ENCODE measurements at places on chromosomes 2 and 18.
A peak's percentile ranks its signal among the peaks of the same experiment; 100 is the strongest.

- peak; percentile 56 for DNase-seq
Observed at GRCh38 chr2:233100192-233100998, 40.3 kb downstream of the INPP5D start.

DNA sequence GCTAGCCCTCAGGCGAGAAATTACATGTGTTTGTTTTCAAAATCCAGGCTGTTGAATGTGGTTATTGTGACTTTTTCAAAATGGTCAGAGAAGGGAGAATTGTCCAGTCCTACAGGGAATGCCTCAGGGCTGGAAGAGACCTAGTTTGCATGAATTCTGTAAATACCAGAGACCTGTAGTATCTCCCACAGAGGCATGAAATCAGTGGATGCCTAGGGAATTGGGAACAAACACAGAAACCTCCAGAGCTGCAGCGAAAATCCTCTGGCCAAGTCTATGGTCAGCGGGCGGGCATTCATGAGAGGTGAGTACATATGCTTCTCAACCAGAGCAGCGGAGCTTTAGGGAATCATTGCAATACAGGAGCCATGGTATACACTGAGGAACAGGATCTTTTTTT lies 1596.5 kb upstream of the NXPH2 start:
- DNase-seq = no peak

DNA sequence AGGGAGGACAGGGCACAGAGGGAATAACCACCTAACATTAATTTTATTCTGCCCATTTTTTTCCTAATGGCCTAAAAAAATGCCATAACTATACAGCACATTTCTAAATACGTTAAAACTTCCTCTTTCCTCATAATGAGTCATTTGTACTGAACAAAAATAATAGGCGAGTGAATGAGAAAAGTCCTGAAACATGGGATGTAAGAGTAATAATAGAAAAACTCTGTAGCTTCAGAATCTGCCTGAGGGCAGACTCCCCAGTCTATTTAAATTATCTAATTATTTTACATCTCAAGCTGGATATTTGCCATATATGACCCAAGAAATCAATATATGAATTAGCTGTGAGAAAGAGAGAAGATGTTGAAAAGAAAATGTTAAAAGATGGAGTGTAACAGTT lies 285.1 kb downstream of the TMX3 start:
- DNase-seq = no peak

DNA sequence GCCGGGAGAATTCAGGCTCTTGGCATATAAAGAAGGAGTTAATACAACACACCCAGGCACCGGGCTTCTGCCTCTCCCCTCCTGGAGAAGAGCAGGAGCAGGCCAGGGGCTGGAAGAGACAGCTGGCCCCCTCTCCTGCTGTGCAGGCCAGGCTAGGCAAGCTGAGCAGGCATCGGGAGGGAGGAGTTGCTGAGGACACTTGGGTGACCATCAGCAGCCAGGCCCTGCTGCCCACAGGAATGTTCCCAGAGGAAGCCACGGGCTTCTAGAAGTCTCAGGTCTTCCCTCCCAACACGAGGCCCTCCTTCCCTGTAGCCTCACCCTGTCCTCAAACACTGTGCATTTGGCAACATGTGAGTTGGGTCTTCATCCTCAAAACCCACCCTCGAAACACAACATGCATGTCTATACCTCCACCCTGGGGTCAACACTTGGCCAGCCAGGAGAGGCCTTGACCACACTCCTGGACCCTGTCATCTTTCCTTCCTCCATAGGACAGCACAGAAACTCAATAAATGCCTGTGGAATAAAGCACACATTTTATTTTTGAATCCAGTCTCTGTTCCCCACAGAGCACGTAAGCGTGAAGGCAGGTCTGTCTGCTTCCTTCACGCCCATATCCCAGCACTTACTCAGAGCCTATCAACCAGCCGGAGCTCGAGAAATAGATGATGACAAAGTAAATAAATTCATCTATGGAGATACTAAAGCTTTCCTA lies 433.8 kb upstream of the ID2 start:
- no peak for DNase-seq

DNA sequence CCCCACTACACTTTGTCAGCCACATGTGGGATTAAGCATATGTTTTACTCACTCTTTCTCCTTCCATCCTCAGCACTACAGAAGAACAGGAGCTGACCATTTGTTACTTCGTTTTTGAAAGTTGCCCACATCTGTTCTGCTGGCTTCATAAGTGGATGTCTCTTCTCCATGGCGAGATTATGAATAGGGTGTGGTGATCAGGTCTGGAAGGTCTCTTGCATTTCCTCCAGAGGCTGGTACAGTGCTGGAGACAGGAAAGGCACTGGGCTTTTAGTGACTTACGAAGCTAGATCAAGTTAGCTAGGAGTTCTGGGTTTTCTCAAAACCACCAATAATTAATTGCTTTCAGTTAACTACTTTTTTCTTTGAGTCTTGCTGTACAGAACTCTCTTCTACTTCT lies 136.5 kb downstream of the AQP4 start:
- no peak for DNase-seq

DNA sequence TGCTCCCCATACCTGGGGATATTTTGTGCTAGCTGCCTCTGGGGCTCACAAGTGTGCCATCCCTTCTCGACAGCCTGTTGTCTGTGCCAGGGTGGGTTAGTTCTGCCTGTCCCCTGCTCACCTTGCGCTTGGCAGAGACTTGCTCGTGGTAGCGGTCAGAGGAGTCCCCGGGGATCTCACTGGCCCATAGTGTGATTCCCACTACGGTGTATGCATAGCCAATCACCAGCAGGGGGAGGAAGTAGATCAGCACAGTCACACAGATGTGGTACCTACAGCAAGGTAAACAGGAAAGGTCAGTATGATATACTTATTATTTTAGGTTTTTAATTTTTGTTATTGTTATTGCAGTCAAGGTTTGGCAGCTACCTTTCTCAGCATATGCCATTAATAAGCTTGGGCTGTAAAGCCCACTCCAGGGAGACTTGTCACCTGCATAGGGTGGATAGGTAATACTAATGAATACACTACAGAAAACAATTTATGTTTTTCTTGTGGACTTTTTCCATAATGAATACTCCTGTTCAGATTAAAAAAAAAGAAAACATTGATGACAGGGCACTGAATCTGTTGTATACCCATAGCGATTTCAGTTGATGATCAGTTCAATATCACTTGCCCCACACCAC lies 95.2 kb downstream of the POLE4 start:
- no peak for DNase-seq

DNA sequence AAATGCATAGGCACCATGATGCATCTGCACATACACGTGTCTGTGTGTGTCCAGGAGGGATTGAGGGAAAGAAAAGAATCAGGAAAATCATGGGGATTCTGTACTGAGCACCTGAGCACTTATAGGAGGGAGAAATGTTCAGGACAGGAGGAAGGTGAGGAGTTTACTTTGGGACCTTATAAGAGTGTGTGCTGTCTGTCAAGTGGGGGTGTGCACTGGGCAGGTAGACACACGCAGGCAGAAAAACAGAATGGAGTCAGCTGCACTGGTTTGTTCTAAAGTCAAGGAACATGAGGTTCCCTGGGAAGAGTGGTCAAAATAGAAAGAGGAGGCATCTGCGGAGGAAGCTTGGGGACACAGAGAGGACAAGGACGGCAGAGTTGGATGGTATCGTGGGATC lies 92.2 kb upstream of the KCTD1 start:
- no peak for DNase-seq

- no peak for DNase-seq
Observed at GRCh38 chr2:64237266-64237665, 93.0 kb upstream of the PELI1 start.

GRCh38 chr2:1591978-1592907 lies 152.1 kb downstream of the PXDN start:
- no peak for DNase-seq

- DNase-seq = no peak
Observed at GRCh38 chr18:1308686-1309085, 404.0 kb downstream of the ADCYAP1 start.

DNA sequence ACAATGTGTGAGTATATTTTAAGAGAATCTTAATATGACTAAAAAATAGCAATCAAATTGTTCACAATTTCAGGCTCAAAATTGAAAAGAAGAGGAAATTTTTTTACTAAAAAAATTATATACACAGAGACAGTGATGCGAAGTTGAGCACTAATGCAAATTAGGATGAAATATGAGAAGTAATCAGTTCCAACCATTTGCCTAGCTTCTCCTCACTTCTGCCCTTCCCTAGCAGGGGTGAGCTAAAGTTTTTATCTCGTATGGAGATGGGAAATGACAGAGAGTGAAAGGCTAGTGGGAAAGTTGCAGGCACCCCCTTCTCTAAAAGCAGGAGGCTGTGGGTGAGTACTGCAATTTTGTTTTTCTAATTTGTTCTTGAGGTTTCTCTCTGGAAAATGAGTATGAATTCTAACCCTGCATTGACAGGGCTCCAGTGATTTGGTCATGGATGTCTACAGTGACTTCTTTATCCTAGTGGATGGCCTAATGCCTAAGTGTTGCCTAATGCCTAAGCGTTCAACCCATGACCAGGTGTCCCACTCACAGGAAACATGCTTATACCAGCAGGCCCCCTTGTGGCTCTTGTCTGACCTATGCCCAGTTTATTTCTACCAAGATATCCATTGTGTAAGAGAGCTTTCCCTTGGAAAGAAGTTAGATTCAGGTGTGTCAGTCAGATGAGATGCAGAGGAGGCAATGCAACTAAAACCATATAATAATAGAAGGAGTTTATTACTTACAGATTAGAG lies 78.0 kb upstream of the HNMT start:
- no peak for DNase-seq

DNA sequence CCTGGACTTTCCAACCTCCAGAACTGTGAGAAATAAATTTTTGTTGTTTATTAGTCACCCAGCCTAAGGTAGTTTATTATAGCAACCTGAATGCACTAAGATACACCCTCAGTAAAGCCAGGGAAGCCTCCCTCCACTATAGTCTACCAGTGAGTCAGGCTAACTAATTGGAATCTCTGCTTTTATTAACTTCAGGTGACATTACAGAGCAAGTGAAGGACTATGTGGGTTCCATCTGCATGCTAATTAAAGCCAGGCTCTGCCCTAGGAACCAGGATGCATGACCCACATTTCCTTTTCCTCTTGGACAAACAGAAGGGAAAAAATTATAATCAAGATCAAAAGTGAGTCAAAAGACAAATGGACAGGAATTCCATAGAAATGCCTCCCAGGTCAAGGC lies 56.1 kb downstream of the ZC3H8 start:
- DNase-seq = no peak

DNA sequence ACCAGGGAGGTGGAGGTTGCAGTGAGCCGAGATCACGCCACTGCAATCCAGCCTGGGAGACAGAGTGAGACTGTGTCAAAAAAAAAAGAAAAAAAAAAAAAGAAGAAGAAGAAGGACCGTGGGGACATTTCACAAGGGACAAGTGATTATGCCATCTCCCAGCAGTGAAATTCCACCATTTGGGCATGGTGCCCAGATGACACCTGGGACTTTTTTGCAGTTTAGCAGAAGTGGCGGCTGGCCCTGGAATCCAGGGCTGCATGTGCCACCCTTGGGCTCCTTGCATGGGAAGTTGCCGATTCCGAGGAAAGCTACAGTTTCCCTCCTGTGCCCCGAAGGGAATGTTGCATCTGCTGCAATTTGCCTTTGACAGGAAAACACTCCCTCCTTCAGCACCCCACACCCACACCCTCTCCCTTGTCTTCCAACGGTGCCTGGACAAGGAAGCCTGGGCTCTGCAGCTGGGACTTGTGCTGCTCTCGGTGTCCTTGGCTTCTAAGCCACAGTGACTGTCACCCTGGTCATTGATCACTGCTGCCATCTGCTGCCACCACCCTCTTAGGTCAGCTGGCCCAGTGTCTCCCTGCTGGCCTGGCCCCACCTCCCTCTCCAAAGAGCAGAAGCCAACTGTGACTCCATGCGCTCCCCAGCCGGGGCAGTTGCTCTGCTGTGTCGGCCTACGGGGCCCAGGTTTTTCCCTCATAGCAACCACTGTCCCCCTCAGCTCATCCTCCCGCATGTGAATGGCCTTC lies 56.4 kb upstream of the LRRC30 start:
- DNase-seq = no peak

- no peak for DNase-seq
Observed at GRCh38 chr18:8468921-8469335, 140.3 kb upstream of the RAB12 start.

- DNase-seq = no peak
Observed at GRCh38 chr2:1249897-1250687, 163.2 kb upstream of the TPO start.

DNA sequence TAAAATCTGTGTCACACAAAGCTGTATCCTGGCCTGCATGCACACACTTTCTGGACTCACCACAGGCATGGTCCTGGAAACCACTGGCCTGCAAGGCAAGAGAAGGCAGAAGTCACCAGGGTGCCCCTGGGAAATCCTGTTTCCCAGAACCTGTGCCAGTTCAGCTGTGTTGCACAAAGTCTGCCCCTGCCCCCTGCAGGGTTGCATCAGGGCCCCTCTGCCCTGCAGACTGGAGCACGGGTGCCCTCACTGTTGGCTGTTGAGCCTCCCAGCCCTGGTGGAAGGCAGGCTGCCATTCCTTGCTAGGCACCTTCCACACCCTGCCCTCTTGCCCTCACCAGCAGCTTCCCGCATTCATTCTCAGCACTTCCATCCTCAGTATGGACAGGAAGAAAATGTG lies 18.0 kb upstream of the TUBB6 start:
- no peak for DNase-seq

DNA sequence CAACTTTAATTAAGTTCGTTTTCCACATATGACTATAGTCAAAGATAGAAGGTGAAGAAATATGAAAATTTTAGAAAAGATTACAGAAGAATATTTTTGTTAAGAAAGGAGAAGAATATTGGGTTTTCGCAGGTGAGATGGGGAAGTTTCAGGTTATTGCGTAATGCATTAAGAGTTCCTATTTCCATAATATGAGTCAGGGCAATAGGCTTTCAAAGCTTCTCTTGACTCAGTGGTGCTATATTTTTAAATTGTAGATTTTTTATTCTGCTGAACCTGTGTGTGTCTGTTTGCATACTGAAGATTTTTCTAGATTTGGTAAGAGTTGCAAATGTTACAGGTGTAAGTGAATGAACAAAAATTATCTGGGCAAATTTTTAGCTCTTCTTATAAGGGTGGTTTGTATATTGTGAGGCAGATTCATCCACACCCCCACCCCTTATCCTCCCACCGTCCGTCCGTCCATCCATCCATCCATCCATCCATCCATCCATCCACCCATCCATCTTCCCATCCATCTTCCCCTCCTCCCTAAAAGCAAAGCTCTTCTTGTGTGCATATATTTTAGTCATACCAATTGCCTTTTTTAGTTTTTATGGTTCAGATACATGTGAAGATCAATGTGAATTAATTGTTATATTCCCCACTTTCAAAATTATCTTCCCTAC lies 69.6 kb downstream of the MYO1B start:
- no peak for DNase-seq

GRCh38 chr2:207836521-207837133 lies 66.9 kb upstream of the FZD5 start:
- DNase-seq = no peak

- no peak for DNase-seq
Observed at GRCh38 chr2:226773291-226773690, 26.3 kb downstream of the IRS1 start.

- no peak for DNase-seq
Observed at GRCh38 chr18:74834424-74835309, 237.0 kb downstream of the ZNF407 start.

- no peak for DNase-seq
Observed at GRCh38 chr2:10597956-10598355, 91.8 kb downstream of the NOL10 start.

- no peak for DNase-seq
Observed at GRCh38 chr2:152506843-152507242, 171.9 kb downstream of the FMNL2 start.

- DNase-seq = no peak
Observed at GRCh38 chr2:126858436-126858835, 40.3 kb upstream of the TEX51 start.
